ENCODE measurements at places on chromosomes 7 and 10.

DNA sequence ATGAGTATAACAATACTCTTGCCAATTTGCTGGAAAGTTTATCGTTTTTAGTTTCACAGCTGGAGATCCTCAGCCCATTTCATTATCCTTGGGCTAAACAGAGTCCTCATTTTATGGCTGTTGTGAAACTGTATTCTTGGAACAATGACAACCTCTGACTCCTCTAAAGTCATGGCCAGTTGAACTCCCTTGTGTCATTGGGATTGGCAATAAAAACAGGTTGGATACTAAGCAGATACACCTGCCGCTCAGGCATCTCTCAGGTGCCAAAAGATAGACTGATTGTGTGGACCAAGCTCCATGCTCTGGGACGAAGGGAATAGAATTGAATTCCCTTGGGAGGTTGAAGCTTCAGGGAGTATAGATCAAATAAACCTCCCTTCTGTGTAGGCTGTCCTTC lies 182.2 kb downstream of the WDR11 start:
- DNase-seq: no peak

DNA sequence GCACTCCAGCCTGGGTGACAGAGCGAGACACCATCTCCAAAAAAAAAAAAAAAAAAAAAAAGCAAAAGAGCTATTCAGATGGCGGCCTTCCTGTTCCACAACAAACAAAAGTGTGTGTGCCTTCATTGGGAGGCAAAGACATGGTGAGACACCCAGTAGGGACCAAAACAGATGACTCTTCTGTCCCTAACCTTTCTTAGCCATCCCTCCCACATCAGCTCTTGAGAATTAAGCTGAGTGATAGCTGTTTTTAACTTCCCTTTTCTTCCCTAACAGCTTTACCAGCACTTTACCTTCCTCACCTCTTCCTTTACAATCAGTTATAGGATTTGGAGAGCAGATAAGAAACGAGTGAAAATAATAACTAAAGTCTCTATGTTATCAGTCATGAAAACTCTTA lies 48.2 kb downstream of the ARMH3 start:
- DNase-seq: no peak

GRCh38 chr10:103617602-103618385 lies 124.3 kb downstream of the NEURL1 start:
- DNase-seq: no peak

GRCh38 chr7:21338728-21339164 lies 89.1 kb upstream of the SP4 start:
- no peak for DNase-seq

- peak; percentile 50 for DNase-seq
Measured at GRCh38 chr7:129780974-129781927, 169.7 kb downstream of the NRF1 start.

DNA sequence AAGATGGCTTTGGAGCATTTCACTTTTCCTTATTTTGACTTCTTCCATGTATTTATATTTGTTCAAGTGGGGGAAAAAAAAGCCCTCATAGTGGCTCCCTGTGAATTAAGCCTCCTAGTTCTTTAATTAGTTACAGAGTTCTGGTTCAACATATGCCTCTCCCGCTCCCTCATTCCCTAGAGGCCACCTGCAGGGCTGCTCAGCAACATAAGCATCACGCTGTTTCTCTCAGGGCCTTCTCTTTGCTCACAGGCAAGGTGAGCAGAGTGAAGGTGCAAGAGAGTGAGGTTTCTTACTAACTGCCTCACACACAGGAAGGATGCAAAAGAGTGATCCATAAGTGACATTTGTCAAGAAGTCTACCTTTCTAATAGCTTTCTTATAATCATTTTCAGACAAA lies 196.7 kb downstream of the SEMA3E start:
- peak; percentile 54 for DNase-seq

DNA sequence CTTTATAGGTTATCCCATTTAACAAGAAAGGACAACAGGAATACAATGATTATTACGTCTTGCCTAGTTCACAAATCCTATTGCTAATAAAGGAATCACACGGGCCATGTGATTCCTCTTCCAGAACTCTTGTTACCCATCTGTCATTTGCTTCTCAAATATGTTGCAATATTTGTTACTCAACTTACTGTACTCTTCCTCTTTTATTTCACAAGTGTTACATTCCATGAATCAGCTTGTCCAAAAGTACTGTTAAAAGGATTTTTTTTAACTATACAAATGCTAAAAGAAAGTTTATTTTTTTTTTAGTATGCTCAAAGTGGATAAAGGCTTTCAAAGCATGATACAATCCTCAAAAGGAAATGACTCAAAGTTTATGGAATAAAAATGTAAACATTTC lies 3.9 kb upstream of the CD36 start:
- no peak for DNase-seq

All from NCI-H1092 treated with DMSO at 0.1 percent for 48 hours (cell line).